Erythroblast (primary cell): ENCODE measurements at places on chromosomes 3 and 15.
A peak's percentile ranks its signal among the peaks of the same experiment; 100 is the strongest.

DNA sequence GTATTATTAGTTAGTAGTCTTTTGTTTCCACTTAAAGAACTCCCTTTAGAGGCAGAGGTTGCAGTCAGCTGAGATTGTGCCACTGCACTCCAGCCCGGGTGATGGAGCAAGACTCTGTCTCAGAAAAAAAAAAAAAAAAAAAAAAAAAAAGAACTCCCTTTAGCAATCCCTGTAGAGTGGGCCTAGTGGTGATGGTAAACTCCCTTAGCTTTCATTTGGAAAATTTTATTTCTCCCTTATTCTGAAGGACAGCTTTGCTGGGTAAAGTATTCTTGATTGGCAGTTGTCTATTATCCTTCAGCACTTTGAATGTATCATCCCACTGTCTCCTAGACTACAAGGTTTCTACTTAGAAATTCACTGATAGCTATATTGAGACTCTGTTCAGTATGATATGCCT is 46.0 kb downstream of the RPL39L start:
- DNase-seq: no peak

DNA sequence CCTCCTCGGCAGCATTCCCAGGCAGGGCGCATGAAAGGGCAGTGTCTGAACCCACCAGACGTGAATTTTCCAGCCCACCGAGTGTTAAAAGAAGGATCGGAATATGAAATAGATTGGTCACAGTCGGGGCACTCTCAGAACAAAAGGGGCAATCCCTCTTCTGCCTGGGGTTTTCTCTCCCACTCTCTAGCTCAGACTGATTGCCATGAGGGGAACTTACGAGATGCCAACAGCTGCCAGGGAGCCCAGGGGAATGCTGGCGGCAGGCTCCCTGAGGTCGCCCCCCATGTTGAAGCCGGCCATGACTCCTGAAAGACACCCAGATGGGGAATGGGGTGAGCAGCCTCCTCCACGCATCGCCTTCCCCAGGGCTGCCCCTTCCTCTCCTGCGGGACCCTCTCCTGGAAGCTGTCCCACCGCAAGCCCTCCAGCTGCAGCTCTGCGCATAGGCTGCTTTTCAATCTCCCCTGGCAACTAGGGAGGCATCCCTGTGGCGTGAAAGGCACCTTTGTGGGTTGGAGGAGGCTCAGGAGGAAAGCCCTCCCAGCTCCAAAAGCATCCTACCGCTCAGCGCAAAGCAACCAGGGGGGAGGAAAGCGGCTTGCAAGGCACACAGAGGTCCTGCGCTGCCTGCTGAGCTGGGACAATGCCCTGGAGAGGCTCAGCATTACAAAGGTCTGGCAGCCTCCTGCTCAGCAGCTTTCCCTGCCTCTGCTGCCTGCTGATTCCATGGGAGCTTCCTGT is 64.8 kb upstream of the HEG1 start:
- DNase-seq: no peak

DNA sequence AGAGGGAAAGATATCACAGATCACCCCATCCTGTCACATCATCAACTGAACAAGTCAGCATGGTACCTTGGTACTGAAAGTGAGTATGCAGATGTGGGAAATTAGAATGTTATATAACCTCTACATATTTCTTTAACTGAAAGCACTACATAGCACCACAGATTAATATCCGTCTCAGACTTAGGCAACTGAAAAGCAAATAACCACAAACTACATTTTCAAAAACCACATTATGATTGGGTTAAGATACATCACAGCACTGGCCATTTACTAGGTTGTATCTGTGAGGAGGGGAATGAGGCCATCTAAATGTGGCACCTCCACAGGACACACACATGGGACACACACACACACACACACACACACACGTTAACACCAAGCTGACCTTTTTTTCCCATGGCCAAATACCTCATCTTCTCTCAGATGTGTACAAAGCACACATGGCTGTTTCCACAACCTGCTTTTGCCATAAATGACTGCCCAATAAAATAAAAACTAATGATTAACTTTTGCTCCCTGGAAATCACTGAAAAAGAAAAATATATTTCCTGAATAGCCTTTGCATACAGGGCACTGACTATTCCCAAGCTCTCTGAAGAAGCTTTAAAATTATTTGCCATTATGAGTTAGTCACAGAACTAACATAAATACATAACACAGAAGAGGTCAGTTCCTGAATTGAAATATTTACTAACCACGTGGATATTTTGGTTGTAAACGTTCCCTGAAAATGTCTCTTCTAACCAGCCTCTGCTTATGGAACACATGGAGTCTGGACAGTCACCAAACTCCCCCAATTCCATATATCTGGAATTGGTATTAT is 60.1 kb downstream of the SUMF1 start:
- no peak for DNase-seq

DNA sequence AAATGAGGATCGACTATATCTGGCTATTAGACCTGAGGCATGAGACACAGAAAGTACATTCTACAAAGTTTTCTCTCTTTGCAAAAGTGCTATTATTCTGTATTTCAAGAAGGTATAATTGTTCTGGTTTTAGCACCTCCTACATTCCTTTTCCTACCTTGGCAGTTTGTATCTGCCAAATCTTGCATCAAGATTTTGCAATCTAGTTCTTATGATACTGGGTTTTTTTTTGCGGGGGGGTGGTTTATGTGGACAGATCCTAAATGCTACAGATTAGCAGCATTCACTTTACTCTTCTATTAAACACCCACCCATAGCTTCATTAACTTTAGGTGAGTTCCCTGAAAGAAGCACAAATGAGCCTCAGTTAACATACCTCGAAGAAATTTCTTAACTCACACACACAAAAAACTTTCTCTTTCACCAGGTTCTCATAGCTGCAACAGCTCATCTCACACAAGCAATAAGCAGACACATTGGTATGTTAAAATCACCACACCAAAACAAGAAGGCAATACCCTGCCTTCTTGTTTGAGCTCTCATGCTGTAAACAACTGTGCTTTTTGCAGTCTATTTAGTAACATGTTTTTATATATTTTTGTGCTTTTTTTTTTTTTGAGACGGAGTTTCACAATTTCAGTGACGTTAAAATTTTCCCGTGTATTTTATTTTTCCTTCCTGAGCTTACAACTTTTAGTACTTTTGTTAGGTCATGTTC is 73.0 kb upstream of the VGLL4 start:
- no peak for DNase-seq

DNA sequence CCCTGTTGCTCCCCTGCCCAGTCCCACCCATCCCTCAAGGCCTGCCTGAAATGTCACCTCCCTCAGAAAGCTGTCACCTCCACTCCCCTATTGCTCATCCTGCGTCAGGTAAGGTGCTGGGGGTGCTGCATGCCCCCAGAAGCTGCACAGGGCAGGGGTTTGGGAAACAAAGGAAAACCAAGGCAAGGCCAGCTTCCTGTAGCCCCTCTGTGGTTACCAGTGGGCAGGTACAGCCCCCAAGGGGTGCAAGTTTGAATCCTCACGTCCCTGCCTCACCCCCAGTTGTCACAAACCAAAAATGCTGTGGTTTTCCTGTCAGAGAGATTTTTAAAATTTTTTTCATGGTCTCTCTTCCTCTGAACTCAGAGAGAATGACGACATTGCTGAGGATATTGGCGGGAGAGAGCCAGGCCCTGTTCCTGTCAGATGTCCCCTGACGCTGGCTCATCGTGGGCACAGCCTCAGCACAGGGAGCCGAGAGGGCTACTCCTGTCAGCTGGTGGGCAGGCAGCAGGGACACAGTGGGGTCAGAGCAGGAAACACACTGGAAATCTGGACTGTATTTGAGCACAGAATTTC is 27.0 kb downstream of the PSTPIP1 start:
- no peak for DNase-seq

- DNase-seq: no peak
Measured at GRCh38 chr15:31024330-31024729, 32.9 kb upstream of the MTMR10 start.

- DNase-seq: peak; percentile 94
Measured at GRCh38 chr3:129428376-129429079, at the start of gene EFCAB12. Gene EFCAB12 (minus strand): TSS chr3:129428636. CDS start chr3:129428488, 148 bp downstream.

GRCh38 chr15:91528801-91529200 is 324.7 kb upstream of the SLCO3A1 start:
- DNase-seq: no peak

GRCh38 chr3:128988286-128988685 is 5.6 kb downstream of the CFAP92 start:
- no peak for DNase-seq

GRCh38 chr3:181724192-181724965 is 12.7 kb downstream of the SOX2 start:
- DNase-seq: no peak

DNA sequence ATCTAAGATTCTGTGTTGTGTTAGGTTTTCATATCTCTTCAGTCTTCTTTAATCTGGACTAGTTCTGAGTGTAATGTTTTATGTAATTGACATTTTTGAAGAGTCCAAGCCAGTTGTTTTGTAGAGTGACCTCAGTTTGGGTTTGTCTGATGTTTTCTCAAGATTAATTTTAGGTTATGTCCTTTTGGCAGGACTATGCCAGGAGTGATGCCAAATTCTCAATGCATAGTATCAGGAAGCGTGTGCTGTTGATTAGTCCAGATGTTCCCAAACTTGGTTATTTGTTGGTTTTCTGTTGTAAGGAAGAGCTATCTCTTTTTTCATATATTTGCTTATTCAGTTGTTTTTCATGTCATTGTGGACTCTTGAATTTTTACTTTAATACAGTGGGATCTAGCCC is 32.6 kb downstream of the NMD3 start:
- DNase-seq: no peak

- no peak for DNase-seq
Measured at GRCh38 chr3:20323307-20323927, 137.4 kb upstream of the SGO1 start.

DNA sequence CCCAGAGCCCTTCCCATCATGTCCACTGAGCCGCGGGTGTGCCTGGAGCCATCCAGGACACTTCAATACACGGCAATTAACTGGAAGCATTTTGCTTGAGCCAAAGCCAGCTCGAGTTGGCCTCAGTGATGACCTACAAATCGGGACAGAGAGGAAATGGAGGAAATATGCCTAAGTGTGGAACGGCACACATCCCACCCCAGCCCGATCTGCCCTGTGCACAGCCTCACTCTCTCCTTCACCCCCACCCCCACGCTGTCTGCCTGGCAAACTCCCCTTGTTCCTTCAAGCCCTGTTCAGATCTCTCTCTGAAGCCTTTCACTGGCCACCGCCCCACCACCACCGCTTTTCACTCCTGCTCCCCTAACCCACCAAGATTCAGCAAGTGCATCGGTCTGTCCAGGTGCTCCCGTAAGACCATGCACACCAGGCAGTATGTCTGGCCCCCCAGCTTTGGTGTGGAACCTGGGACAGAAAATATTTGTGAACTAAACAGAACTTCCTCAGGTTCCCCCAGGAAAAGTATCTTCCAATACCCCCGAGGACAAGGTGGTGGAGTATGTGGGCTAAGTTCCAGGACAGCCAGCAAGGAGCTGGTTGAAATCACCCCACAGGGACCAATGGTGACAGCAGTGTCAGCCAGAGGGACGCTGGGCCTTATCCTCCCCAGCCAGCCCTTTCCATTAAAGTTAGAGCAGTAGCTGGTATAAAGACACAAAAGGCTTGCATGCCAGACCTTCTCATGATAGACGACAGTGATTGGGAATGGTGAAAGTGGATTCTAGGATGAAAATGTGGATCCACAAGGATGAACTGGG is 83.7 kb downstream of the VGLL4 start:
- DNase-seq: no peak

DNA sequence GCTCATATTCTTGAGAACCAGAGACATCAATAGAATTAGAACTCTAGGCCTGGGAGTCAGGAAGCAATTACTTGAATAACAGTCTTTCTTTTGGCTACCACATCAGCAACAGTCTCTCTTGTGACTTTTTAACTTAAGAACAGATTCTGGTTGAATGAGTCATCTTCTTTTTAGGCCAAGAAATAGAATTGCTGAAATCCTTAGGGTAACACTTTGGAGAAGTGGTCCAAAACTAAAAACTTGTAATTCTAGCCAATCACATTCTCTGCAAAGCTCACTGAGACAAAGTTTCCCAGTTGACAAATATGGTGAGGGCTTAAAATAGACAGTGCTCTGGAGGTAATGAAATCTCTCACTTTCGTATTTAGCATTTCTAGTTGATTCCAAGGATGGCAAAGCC is 238.0 kb downstream of the SHOX2 start:
- no peak for DNase-seq

DNA sequence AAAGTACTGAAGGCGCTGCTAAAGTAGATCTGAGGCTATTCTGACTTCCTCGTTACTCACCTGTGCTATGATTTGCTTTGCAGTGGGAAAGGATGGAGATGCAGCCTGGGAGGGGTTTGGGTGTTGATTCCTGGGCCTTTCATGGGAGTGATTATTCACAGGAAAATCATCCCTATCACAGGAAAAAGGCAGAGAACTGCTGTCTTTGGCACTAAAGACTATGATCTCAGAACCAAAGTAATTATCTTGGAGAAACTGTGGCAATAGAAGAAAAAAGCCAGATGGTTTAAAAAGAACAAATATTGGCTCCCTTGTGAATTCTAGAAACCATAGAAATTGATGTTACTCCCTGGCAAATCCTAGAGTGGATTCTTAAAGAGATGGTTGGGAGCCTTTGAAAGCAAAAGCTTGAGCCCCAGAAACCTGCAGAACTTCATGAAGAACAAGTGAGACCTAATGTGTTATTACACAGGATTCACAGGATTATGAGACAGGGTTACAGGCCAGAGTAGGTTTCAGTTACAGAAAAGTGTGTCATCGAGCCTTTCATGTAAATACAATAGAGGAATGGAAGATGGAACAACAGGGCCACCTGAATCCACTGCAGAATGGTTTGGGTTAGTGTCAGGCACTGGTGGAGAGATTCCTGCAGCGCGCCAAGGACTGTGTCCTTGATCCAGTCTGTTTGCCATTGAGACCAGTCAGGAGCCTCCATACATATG is 85.7 kb downstream of the OXNAD1 start:
- DNase-seq: no peak

GRCh38 chr3:130243808-130244207 is 101.7 kb upstream of the COL6A5 start:
- no peak for DNase-seq

DNA sequence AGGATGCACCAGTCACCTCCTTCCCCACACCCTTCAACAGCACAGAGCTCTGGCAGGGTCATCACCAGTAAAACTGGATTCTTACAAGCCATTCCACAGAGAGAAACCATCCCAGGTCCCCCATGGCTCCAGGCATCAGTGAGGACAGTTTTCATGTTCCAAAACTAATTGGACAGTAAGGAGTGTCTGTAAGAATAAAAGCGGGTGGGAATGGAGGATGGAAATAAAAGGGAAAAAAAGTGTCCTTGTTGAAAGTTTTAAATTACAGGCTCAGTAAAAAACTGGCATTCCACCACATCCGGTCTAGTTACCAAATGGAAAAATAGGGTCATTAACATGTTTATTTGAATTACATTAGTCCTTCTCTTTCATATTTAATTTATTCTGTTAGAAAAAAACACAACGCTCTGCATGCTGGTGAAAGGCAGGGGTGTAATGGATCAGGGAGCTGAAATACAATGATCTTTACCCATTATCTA is 117.4 kb downstream of the TIGIT start:
- DNase-seq: no peak

GRCh38 chr15:98113327-98113726 is 152.8 kb downstream of the ARRDC4 start:
- no peak for DNase-seq

- no peak for DNase-seq
Measured at GRCh38 chr15:61994216-61994615, 66.0 kb downstream of the VPS13C start.
